ENCODE measurements at places on chromosomes 1 and 21.

DNA sequence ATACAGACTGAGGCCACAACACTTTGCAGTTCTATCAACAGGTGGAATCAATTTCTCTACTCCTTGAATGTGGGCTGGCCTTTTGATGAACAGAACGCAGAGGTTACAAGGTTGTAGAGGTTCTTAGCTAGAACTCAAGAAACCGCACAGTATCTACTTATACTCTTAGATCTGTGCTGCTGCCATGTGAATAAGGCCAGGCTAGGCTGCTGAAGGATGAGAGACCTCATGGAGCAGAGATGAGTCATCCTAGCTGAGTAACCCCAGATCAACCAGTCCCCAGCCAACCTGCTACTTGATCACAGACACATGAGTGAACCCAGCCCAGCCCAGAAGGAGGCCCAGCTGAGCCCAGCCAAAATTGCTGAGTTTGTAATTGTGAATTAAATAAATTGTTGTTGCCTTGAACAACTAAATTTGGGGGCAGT lies 35.3 kb upstream of the BCAR3 start:
- no peak for DNase-seq

DNA sequence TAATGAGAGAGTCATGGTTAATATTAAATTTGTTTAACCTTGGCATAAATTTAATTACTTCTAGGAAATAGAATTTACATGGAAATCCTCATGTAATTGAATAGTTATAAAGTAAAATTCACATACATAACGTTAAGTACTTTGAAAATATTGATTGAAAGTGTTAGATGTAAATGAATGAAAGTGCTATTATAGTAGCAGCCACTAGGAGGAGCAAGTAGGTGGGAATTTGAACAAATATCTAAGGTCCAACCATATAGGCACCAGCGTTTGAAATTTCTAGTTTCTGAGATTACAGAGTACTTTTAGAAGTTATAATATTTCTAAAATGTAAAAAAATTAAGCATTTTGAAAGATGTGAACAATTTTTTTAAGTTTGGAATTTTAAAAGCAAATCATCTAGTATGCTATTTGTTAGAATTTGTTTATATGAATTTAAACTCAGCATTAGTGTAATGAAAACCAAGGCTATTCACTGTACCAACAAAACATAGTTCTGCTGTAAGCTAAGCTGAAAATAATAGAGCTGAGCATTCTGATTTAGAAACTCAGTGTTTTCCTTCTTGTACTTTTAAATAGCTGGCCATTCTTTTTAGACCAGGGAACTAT lies 3.3 kb downstream of the B3GALT2 start:
- peak; percentile 31 for DNase-seq

GRCh38 chr1:155226188-155226909 lies 17.9 kb downstream of the MTX1 start:
- peak; percentile 95 for DNase-seq

DNA sequence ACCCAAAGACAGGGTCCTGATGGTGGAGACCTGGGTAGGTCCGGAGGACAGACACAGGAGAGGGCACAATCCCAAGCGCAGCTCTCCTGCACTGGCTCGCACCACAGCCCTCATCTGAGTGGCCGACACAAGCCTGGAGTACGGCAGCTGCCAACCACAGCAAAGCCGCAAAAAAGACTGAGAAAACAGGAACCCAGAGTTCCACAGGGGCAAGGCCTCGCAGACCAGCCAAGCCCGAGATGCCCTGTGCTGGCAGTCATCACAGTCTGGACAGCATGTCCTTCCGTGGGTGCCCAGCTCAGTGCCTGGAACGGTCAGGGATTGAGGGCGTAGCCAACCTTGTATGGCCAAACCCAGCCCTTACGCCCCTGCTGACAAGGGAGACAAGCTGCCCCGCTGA lies 11.4 kb downstream of the ZBTB48 start:
- peak; percentile 25 for DNase-seq

DNA sequence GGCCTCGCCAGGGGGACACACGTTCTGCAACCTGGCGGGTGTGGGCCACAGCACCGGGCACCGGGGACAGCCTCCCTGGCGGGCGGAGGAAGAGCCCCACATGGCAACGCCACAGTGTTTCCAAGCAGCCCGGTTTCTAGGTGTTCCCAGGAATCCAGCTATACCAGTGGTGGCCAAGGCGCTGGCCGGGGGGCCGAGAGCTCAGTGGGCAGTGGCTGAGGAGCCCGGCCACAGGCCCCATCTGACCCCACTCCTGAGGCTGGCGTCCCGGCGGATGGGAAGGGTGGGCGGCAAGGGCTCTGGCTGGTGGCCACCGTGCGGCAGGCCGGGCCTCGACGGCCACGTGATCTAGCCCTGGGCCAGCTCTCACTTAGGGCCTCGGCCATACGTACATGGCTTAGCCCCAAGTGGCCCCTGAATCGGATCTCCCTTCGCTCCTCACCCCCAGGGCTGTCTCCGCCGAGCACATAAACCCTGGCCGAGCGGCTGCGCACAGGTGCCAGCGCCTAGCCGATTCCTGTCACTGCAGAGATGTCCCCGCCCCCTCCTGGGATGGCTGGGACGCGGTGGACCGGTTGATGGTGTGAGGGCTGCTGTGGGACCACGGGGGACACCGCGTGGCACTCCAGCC lies 68.7 kb downstream of the MORN1 start:
- no peak for DNase-seq

DNA sequence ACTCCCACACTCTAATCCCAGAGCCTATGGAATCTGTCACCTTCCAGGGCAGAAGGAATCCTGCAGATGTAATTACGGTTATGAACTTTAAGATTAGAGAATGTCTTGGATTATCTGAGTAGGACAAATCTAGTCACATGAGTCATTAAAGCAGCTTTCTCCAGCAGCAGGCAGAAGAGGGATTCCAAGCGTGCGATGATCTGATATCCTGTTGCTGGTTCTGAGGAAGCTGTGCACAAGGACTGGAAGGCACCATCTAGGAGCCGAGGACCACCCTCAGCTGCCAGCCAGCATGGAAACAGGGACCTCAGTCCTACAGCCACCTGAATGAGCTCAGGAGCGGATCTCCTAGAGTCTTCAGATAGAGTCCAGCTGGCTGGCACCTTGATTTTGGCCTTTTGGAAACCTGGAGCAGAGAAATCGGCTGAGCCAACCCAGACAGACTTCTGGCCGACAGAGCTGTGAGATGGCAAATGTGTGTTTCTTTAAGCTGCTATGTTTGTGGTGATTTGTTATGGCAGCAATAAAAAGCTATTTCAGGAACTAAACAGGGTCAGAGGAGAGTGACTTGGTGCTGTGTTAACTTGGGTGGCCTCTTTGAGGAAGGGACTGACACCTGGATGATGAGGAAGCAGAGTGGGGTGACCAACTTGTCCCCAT lies 34.5 kb downstream of the LRRN2 start:
- no peak for DNase-seq

GRCh38 chr1:202810615-202811295 lies at the start of gene PCAT6:
TSS of gene PCAT6 (plus strand) at chr1:202810954.
- DNase-seq: peak; percentile 92

- DNase-seq: no peak
These were observed 36.1 kb downstream of the CLSTN1 start for GRCh38 chr1:9787702-9788101.

DNA sequence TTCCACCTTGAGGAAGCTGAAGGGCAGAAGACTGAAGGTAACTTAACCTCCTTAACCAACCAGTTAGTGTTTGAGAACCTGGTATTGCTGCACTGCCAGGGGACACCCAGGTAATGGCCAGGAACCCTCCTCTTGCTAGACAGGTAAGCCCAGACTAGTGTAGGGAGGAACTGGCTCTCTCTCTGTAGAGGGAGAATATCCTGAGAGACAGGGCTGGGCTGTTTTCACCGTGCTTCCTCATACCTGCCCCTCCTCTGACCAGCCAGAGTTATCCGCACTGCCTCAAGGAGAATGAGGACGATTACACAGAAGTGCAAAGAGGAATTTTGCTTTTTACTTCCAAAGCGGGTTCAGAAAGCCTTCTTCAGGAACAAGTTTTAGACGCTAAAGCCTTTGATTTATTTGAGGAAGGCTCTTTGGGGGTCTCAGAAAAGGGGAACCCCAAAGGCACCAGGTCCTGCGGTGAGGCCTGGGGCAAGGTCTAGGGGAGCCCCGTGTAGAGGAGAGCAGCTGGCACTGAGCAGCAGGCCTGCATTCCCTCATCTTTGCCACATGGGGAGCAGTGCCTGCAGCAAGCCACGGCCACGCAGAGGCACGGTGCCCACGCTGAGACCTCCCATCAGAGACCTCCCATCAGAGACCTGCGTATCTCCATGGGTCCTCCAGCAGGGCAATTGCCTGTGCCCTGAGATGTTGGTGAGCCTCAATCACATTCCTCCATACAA lies 13.5 kb downstream of the GNG4 start:
- DNase-seq: no peak

DNA sequence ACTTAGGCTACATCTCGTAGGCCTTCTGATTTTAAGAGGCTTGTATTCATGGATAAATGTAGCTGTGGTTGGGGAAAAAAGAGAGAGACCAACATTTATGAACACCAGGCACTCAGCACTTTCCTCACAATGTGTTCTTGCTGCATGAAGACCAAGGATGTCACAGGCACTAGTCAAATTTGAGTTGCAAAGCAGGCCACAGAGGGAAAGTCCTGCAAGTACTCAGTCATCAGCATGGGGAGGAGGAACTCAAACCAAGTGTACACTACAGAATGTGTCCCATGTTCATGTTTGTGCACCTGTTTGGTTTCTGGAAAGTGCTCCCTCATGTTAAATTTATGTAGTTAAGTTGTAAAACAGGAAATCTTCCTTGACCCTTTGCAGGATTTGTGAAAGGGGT lies 8.7 kb upstream of the MAP3K7CL start:
- DNase-seq: no peak

GRCh38 chr1:229885568-229886495 lies 181.2 kb upstream of the GALNT2 start:
- no peak for DNase-seq

GRCh38 chr1:72241397-72241796 lies 40.9 kb downstream of the NEGR1 start:
- DNase-seq: peak; percentile 2
